ENCODE measurements at places on chromosomes 2 and 18. TPM values are rescaled to one million over a fixed set of nuclear protein-coding genes. Genes with fewer than 3 reads are reported as not detected.

Gene RIT2
- total RNA-seq: not detected

Gene ERMN
- total RNA-seq: 3.1 TPM

DNA sequence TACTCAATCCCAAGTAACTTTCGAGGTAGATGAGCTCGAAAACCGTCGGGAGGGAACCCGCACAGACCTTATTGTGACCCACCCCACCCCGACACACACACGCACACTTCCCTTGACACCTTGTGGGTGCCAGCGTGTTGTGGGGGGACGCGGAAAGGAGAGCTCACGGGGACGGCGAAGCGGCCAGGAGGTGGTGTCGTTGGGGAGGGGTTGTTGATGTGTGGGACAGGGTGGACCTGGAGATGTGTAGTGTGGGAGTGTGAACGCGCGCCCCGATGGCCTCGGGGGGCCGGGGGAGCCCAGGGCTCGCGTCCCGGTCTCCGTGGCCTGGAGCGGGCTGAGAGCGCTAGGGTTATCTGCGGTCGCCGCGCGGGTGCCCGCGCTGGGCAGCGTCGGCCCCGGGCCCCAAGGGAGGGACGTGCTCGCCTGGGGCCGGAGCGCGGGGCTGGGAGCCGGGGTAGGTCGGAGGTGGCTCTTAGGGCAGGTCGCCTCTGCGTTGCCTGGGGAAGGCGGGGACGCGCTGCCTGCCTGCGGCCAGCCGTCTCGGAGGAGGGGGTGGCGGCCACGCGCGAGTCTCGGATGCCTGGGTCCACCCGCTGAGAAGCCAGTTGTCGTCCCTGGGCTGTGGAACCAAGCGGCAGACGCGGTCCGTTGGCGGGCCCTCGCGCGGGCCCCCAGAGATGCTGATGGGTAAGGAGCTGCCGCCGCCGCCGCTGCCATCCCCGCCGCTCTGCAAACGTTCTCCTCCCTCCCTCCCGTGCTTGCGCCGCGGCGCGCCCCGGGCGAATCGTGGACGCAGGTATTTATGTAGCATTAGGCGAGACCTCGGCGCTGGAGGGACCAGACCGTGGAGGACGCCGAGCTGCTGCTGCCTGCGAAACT lies 1.6 kb downstream of the KLHL29 start:
- peak; percentile 50 for DNase-seq
- H3K27me3 ChIP-seq: peaks cover 68% of the 10 kb centered on the region
- peaks cover 11% of the 10 kb centered on the region for H3K4me1 ChIP-seq
- no peaks in the 10 kb centered on the region for H3K36me3 ChIP-seq
- no peak overlapping the region for H3K27ac ChIP-seq

Gene HOXD12
- total RNA-seq: not detected

DNA sequence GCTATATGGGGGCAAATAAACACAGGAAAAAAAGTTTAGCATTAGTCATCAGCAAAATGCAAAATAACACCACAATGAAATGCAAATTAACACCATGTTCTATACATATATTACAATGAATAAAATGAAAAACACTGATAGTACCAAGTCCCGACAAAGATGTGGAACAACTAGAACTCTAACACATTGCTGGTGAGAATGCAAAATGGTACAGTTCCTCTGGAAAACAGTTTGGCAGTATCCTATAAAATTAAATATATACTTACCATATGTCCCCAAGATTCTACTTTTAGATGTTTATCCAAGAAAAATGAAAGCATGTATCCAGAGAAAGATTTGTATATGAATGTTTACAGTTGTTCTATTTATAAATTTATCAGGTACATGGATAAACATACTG lies 198.9 kb downstream of the NRXN1 start:
- H3K4me3 ChIP-seq: no peak overlapping the region
- H3K27ac ChIP-seq: no peak overlapping the region
- no peaks in the 10 kb centered on the region for H3K27me3 ChIP-seq
- H3K36me3 ChIP-seq: no peaks in the 10 kb centered on the region
- H3K4me1 ChIP-seq: no peaks in the 10 kb centered on the region

- no peak for DNase-seq
- no peak overlapping the region for H3K4me3 ChIP-seq
These were observed 119.4 kb downstream of the LPIN1 start for GRCh38 chr2:11865805-11866204.

Gene SGPP2
- total RNA-seq: 0.89 TPM

GRCh38 chr2:96317584-96317997 lies 7.5 kb upstream of the ITPRIPL1 start:
- H3K4me1 ChIP-seq: peaks cover 56% of the 10 kb centered on the region
- DNase-seq: no peak
- peaks cover 15% of the 10 kb centered on the region for H3K36me3 ChIP-seq
- no peaks in the 10 kb centered on the region for H3K27me3 ChIP-seq
- H3K27ac ChIP-seq: peak overlapping the region; percentile 62

DNA sequence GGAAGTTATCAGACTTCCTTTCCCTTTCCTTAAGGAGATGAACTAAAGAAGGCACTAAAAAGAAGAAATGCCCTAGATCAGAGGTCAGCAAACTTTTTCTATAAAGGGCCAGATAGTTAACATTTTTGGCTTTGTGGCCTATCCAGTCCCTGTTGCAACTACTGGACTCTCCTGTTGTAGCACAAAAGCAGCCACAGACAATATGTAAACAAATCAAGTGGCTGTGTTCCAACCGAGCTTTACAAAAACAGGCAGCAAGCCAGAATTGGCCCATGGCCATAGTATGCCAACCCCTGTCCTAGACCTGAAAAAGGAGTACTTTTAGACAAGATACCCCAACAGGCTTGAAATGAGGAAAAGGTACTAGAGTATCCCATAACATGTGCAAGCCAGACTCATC lies 10.9 kb downstream of the NHEJ1 start:
- peaks cover 12% of the 10 kb centered on the region for H3K36me3 ChIP-seq
- no peaks in the 10 kb centered on the region for H3K27me3 ChIP-seq
- no peak for DNase-seq
- no peaks in the 10 kb centered on the region for H3K4me1 ChIP-seq

Gene GAD1
- 1.6 TPM for total RNA-seq

GRCh38 chr2:166518634-166519390 lies 24.8 kb upstream of the SCN7A start:
- no peak overlapping the region for H3K4me3 ChIP-seq
- H3K27ac ChIP-seq: no peak overlapping the region
- no peaks in the 10 kb centered on the region for H3K36me3 ChIP-seq
- H3K4me1 ChIP-seq: no peaks in the 10 kb centered on the region

Gene NOL4
- not detected for total RNA-seq

GRCh38 chr2:230865766-230866755 lies 1.3 kb downstream of the ITM2C start:
- H3K27ac ChIP-seq: peak overlapping the region; percentile 84
- peaks cover 1% of the 10 kb centered on the region for H3K36me3 ChIP-seq
- peaks cover 6% of the 10 kb centered on the region for H3K27me3 ChIP-seq
- H3K4me1 ChIP-seq: peaks cover 42% of the 10 kb centered on the region

DNA sequence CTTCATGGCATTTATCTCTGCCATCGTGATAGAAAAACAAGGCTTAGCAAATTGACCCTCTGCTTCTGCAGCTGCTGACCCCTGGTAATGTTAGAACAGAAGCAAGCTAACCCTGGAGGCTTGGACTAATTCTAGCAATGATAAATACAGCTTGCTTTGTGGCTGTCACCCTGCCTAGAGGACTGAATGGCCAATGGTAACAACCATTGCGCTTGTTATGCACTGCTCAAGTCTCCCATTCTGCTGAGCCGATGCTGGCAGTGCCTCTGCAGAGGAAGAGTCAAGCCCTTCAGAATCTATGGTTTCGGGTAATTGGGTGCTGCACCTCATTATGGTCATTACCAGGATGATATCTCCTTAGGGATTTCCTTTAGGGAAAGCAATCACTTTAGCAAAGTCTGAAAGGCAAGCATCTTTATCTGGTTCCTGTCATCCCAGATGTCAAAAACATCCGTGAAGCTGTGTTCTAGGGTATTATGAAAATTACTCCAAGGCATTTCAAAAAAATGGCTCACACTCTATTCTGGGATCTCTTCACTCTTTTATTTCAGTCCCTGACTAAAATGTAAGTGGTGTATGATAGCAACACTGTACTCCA lies 186.8 kb upstream of the DLGAP1 start:
- H3K4me1 ChIP-seq: no peaks in the 10 kb centered on the region
- no peak overlapping the region for H3K27ac ChIP-seq
- no peaks in the 10 kb centered on the region for H3K36me3 ChIP-seq
- DNase-seq: no peak
- H3K27me3 ChIP-seq: no peaks in the 10 kb centered on the region

GRCh38 chr18:41828137-41828536 lies 126.9 kb upstream of the PIK3C3 start:
- H3K27me3 ChIP-seq: no peaks in the 10 kb centered on the region
- H3K4me1 ChIP-seq: no peaks in the 10 kb centered on the region
- H3K27ac ChIP-seq: no peak overlapping the region
- no peak overlapping the region for H3K4me3 ChIP-seq
- no peak for DNase-seq

Gene TMEM182
- total RNA-seq: 3.6 TPM

DNA sequence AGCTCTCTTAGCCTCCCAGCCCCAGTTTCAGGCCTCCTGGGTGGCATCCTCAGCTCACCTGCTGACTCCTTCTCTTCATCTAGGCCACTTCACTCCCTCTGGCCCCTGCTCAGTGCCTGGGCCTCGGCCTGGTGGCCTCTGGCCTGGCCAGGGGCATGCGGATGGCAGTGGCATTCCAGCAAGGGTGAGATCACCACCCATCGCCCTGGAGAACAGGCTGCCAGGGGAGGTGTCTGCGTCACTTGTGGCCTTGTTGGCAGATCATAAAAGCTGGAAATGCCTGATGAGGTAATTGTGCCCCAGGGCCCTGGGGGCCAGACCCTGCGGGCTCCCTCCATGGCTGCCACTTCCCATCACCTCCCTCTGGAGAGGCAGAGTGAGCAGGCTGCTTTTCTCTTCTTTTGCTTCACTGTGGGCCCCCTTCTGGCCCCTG lies 72.5 kb upstream of the SMAD2 start:
- no peak overlapping the region for H3K27ac ChIP-seq
- DNase-seq: no peak
- peaks cover 5% of the 10 kb centered on the region for H3K4me1 ChIP-seq
- no peak overlapping the region for H3K4me3 ChIP-seq
- no peaks in the 10 kb centered on the region for H3K36me3 ChIP-seq

Gene ACKR3
- 4.4 TPM for total RNA-seq

Gene TMEM163
- total RNA-seq: 0.14 TPM

GRCh38 chr2:161388146-161388779 lies 27.8 kb upstream of the TBR1 start:
- H3K27ac ChIP-seq: no peak overlapping the region
- no peak for DNase-seq
- H3K4me3 ChIP-seq: no peak overlapping the region
- H3K36me3 ChIP-seq: peaks cover 23% of the 10 kb centered on the region

DNA sequence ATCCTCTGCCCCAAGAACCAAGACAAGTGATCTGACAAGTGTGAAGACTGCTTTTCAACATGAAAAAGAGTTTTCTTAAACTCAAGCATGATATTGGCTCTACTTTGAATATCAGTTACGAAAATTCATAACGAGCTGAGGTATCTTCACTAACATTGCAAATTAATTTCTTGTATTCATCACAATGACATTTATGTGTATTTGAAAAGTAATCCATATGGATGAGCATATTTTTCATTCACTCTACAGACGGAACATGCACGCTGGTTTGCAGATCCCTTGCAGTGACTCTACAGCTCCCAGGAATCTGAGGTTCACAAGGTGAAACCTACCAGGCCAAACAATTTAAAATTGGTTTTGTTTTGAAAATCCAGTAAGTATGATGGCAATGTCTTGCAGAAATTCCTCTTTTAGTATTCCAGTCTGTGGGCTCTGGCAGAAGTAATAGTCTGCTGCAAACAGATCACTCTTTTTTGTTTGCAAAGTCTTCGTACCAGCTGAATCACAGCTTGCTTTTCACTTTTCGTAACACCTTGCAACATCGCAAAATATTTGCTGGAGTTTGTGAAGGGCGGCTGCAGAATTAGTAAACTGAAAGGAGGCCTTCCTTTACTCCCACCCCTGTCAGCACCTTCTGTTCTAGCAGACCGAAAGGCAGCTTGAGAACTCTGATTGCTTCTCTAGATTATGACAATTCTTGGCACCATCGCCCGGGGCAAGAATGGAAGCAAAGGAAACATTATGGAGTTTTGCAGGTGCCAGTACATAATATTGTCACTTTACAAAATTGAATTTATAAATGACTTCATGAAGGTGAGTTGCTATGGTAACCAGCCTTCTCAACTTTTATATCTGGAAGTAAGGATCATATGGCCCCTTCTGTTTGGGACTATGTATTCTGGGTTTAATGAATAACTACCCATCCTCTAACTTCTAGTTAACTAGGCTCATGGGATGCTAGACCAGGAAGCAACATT lies 168.7 kb downstream of the TMEM247 start:
- DNase-seq: no peak
- H3K4me1 ChIP-seq: peaks cover 5% of the 10 kb centered on the region
- H3K27ac ChIP-seq: no peak overlapping the region
- peaks cover 2% of the 10 kb centered on the region for H3K36me3 ChIP-seq
- no peaks in the 10 kb centered on the region for H3K27me3 ChIP-seq
- no peak overlapping the region for H3K4me3 ChIP-seq

DNA sequence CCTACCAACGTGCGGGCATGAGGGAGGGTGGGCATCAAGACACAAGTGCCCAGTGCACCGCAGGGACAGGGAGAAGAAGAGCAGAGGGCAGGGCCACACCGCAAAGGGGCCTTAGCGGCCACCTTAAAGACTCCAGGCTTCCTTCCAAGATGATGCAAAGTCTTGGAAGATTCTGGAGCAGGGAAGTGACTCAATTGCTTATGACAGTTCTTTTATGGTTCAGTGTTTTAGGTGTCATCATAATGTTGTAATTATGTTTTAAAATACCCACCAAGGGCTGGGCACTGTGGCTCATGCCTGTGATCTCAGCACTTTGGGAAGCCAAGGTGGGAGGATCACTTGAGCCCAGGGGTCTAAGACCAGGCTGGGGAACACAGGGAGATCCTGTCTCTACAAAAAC lies 44.5 kb upstream of the SEMA4C start:
- H3K27ac ChIP-seq: peak overlapping the region; percentile 96
- peak overlapping the region; percentile 84 for H3K4me3 ChIP-seq

Gene MATN3
- not detected for total RNA-seq

Gene WBP1
- total RNA-seq: 69.6 TPM

Gene ADGRF3
- 7.0 TPM for total RNA-seq

GRCh38 chr18:55833543-55833942 lies 245.6 kb upstream of the TCF4 start:
- DNase-seq: no peak
- H3K27me3 ChIP-seq: no peaks in the 10 kb centered on the region
- H3K27ac ChIP-seq: no peak overlapping the region

GRCh38 chr2:106851087-106851874 lies 34.7 kb downstream of the ST6GAL2 start:
- no peak for DNase-seq
- no peaks in the 10 kb centered on the region for H3K4me1 ChIP-seq
- no peaks in the 10 kb centered on the region for H3K27me3 ChIP-seq
- no peak overlapping the region for H3K27ac ChIP-seq
- no peak overlapping the region for H3K4me3 ChIP-seq

DNA sequence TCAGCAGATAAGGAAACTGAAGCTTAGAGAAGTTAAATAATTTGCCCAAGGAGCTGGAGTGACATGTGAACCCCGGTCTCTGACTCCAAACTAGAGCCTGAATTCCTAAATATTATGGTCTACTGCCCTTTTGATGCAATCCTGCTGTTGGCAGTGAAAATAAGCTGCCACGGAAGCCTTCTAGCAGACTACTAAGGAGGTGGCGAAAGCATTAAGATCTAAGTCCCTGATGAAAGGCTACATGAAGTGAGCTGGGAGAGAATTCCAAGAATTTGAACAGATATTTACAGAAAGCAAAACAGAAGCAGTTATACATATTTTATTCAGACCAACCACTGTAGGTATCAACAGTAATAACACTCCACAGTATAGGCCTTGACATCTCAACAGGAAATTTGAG lies 28.1 kb downstream of the TRMT61B start:
- H3K4me1 ChIP-seq: peaks cover 1% of the 10 kb centered on the region
- H3K4me3 ChIP-seq: no peak overlapping the region
- no peaks in the 10 kb centered on the region for H3K27me3 ChIP-seq
- no peak for DNase-seq
- no peaks in the 10 kb centered on the region for H3K36me3 ChIP-seq

Data from activated naive CD8-positive, alpha-beta T cell treated with anti-CD3 and anti-CD28 coated beads, Interleukin-2, amount 10 ng/mL, durations not matched to agents 7 days and 5 days (primary cell).